ENCODE measurements at places on chromosomes 16 and 17.
A peak's percentile ranks its signal among the peaks of the same experiment; 100 is the strongest.

- DNase-seq, result no peak
Measured at GRCh38 chr16:9658164-9658563, 524.1 kb downstream of the GRIN2A start.

DNA sequence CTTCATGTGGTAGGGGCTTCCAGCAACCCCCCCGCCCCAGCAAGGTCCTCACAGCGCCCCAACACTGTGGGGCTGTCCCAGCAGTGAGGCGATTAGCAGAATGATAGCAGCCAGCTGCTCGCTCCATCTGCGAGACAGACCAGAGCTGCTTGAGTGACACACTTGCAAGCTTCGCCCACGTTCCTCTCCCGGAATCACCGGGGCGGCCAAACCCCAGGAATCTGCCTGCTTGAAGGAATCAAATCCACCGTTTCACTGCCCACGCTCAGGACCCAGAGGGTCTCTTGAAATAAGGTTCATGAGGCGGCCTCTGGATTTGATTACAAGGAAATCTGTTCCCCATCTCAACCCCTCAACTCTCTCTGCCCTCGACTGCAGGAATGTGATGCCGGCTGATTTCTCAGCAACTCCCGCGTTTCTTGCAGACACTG, 356.0 kb downstream of the C16orf95 start:
- DNase-seq, result no peak

DNA sequence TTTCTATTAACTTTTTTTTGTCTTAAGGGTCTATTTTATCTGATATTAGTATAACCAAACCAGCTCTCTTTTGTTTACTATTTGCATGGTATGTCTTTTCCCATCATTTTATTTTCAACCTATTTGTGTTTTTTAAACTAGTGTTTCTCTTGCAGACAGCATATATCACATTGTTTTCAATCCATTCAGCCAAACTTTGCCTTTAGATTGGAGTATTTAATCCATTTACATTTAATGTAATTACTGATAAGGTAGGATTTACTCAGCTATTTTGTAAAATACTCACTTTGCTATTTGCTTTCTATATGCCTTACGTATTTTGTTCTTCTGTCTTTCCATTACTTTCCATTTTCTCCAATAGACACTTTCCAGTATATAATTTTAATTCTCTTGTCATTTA, 108.0 kb upstream of the NACA2 start:
- DNase-seq, result no peak

DNA sequence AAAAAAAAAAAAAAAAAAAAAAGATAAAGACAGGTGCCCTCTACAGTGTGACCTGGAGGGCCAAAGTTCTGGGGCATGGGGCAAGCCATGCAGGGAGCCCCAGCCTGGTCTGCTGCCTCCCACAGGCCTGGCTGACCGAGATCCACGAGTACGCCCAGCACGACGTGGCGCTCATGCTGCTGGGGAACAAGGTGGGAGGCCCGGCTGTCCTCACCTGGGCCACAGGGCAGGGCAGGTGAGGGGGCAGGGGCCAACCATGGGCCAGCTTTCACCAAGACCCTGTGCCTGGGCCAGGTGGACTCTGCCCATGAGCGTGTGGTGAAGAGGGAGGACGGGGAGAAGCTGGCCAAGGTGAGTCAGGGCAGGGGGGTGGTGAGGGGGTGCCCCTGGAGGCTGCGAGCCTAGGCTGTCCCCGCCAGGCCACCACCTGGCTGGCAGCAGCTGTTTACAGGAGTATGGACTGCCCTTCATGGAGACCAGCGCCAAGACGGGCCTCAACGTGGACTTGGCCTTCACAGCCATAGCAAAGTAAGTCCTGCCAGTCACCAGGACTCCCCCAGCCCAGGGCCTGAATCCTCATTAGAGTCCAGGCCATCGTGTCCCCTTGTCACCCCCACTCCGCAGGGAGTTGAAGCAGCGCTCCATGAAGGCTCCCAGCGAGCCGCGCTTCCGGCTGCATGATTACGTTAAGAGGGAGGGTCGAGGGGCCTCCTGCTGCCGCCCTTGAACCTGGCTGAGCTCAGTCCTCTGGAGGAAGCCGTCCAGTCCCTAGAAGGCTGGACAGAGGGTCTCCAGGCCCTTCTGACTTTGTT, 2.7 kb upstream of the TRAF7 start:
- peak; percentile 61 for DNase-seq

DNA sequence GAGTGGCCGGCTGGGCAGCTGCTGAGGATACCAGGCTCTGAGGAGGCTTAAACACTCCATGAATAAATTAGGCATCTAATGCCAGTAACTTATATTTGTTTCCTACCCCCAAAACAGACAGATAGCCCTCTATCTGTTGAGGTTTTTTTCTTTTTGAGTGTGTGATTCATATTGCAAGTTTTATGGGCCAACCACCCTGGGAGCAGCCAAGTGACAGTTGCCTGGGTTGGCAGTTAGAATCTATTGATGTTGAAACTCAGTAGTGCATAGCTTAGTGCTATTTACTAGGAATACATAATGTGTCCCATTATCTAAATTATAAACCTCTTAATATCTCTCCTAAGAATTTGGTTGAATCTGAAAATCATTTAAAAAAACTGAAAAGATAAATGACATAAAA, 397.4 kb downstream of the CA10 start:
- no peak for DNase-seq

- no peak for DNase-seq
Measured at GRCh38 chr16:1119766-1120576, 23.9 kb upstream of the C1QTNF8 start.

GRCh38 chr17:17496189-17497064, at the start of gene RASD1:
Gene RASD1 (minus strand): TSS chr17:17496395. CDS start chr17:17496181, 214 bp downstream.
- DNase-seq, result peak; percentile 85

All from natural killer cell treated with Interleukin-12 subunit alpha and Interleukin-12 subunit beta and Interleukin-15 and Interleukin-18, amount 100 ng/mL, for 72 hours (primary cell).